Sigmoid colon (tissue), 7 donors: ENCODE measurements at places on chromosomes 2 and 18.

- DNase-seq: no peak
These were observed 50.1 kb downstream of the CD226 start for GRCh38 chr18:69897397-69898108.

DNA sequence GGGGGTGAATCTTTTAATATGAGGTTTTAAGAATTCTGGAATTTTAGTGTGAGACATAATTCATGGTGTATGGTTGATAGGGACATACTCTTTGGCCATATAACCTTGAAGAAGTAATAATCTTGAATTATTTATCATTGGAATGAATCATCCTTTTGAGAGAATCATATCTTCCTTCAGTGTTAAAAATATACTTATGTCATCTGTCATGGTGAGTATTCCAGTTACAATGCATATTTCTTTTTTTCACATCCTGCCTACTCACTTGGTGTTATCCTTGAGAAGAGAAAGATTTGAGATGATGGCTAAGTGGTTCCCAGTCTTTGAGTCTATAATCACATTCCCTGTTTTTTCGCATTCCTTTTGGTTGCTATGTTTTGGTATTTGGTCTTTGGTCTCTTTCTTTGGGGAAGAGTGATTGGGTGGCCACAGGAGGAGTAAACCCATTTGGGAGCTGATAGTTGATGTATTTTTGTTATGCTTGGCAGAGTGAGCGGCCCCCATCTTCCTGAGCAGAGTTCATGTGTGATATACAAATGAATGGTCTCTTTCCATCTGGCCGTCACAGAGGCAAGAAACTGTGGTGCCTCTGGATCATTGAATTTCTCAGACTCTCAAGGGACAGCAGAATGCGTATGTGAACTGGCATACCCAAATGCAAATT, 21.6 kb downstream of the ASAP2 start:
- DNase-seq: no peak

GRCh38 chr2:30732876-30733275, 74.4 kb downstream of the CAPN13 start:
- peak; percentile 56 for DNase-seq

DNA sequence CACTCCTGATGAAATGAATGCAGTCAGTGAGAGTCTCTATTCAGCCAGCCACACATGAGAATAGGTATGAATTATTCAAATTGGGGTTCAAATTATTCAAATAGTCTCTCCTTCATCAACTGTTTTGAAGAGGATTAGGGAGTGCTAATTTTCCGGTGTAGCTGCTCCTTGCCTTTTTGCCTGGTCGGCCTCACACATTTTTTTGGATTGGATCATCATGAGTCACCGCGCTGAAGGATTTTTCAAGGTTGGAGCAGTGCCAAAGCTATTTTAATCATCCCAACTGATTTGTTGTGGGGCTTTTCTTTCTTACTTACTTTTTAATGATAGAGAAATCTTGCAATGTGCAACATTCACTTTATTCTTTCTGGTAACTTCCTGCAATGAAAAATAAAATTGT, 2.4 kb upstream of the DTNA start:
- DNase-seq: peak; percentile 81

GRCh38 chr18:34153711-34154110, 71.0 kb downstream of the NOL4 start:
- no peak for DNase-seq

DNA sequence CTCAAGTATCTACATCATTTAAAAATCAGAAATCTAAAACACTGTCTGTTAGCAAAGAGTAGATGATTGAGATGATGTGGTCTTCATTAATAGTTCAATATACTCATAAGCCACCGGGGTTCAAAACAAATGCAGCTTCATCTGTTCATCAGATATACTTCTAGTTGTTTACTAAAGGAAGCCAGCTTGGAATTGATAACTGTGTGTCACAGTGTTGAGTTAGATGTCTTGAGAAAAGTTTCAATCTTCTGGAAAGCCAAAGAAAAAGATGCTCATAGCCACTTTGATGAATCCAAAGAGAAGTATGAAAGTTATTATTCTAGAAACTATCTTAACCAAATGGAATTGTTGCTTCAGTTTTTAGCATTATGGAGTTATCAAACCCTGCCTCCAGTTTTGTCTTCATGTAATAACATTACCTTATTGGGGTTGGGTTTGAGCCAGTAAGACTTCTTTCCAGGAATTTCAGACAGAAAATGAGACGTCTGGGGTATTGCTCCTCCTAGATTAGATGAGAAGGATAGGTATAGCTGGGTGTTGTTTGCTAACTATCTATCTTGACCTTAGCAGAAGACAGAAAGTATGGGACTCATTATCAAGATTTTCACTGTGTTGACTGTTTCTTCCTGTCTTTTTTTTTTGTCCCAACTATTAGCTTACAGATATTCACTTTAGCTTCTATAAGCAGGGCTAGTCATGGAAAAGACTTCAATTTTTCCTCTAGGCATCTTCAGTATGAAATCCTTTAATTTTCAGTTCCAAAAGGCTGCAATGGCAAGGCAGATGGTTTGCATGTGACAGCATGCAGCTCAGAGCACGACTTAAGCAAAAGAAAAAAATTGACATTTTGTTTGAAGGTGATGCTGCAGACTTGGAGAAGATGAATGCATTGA, 66.5 kb downstream of the LNPK start:
- DNase-seq: no peak

DNA sequence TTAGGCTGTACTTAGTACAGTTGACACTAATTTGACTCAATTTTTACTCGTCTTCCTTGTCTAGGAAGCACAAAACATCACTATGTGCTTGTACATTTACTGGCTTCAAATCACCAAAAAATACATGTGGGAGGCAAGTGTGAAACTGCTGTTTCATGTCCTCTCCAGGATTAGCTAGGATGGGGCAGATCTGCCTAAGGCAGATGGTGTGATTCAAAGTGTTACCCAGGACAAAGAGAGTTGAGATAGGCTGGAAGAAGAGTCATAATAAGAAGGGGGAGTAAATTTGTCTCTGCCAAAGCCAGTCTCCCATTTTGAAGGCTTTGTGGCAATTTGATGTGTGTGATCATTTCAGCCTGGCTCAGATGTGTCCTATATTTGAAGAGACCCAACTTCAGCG, 821.6 kb upstream of the ZEB2 start:
- no peak for DNase-seq

DNA sequence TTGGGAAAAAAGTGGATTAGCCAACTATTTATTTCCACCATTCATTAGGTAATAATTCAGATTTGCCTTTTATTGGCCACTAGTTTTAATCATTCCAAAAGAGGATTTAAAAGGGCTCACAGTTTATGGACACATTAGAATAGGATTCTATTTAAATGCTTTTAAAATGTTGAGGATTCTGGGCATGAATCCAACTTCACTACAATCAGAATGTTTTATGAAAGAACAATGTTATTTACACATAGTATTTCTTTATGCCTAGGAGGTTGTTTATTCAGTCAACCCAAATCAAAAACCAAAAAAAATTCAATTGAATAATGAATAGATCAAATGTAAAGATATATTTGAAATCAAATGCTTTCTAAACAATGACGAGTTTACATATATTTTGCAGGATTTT, 232.2 kb downstream of the GULP1 start:
- DNase-seq: no peak

DNA sequence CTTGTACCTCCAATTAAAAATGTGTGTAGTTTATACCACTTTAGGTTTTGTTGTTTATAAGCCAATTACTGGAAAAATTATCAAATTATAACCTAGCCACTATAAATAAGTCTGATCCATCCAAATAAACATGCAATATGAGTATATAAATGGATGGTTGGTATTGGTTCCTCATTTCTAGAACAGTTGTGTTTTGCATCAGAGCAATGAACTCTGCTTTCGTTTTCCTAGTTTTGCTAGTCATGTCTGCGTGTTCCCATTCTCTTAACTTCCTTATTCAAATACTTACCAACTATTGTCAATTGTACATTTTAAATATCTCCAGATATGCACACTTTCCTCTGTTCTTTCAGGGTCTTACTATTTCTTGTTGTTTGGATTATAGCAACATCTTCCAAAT, 641.7 kb downstream of the NR4A2 start:
- DNase-seq: no peak

DNA sequence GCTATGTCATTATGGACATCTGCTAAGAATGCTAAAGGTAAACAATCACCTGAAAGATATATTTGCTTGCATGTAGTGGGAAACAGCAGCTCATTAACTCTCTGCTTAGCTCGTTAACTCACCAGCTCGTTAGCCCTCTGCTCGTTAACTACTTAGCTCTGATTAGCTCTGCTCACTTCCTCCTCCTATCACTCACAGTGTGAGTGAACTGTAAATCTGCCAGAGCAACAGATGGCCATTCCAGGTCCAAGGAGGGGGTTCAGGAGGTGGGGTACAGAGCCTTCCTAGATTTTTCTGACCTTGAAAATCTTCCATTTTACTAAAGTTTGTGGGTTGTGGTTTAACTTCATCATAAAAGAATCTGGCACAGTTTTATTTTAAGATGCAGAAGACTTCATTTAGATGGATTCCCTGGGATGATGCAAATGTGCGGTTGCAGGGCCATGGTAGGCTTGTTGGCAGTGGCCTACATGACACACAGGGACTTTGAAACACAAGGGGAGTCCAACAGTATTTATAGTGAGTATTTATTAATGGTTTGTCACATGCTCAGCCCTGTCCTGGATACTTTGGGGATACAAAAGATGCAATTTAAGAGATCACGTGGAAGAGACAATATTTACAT, 1633.7 kb upstream of the CELF4 start:
- no peak for DNase-seq

DNA sequence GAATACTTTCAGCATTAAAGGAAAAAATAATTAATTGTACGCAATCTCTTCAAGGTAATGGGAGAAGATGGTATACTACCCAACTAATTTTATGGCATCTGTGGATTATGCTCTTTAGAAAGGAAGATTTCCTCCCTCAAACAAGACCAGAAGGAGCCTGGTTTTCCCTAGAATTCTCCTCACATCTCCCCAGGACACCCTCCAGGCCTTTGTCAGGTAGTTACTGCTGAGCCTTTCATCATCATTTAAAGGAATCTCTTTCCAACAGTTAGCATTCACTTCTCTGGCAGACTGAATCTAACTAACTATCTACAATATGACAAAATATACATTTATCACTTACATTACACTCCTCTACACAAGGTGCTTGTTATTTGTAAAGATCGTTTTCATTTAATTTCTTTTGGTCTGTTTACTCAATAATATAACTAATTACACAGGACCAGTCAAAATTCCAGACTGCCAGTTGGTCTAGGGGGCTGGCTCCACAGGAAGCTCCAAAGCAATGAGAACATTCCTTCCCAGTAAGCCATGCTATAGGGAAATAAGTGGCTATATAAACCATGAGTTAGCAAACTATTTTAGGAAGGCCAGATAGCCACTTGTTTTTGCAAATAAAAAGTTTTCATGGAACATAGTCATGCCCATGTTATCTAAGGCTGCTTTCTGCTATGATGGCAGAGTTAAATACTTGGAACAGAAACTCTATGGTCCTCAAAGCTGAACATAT, 19.1 kb downstream of the ZNF24 start:
- no peak for DNase-seq

DNA sequence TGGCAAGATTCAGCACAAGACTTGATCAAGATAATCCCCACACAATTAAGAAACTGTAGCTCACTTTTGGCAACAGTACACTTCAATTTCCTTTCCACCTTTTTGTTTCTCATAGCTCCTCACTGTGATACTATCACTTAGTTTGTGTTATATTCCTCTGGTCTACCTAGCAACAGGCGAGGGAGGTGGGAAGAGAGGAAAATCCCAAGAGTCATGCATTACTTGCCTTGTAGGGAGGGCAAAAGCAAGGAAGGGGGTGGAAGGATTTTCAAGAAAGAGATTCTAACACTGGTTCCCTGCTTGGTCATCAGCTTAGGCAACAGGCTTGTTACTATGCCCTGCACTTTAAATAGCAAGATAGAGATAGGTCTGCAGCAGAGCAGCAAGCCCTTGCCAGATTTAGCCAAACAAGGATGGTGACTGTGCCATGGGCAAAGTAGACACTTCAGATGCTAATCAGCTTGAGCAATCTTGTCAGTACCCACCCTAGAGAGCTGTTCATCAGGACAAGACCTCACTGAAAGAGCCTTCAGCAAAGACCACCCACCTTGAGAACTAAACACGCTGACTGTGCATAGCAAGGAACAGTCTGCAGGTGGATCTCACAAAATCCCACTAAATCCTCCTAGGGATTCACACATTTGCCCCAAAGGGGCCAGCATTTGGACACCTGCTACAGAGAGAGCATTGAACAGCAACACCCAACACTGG, 134.6 kb downstream of the MBD2 start:
- DNase-seq: no peak

GRCh38 chr2:198546122-198546521, 741.7 kb downstream of the PLCL1 start:
- DNase-seq: no peak

DNA sequence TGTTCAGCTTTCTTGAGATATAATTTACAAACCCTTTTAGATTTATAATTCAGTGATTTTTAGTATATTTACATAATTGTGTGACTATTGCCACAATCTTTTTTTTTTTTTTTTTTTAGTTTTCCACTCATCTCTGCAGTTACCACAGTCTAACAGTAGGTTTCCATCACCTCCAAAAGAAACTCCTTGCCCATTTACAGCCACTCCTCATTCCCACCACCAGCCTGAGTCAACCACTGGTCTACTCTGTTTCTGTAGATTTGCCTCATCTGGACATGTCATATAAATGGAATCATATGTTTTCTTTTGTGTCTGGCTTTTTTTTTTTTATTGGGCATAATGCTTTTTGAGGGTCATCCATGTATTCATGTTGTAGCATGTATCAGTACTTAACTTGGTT, 16.1 kb downstream of the MTX2 start:
- no peak for DNase-seq

- no peak for DNase-seq
These were observed 673.1 kb downstream of the LRRTM4 start for GRCh38 chr2:76849086-76849485.

DNA sequence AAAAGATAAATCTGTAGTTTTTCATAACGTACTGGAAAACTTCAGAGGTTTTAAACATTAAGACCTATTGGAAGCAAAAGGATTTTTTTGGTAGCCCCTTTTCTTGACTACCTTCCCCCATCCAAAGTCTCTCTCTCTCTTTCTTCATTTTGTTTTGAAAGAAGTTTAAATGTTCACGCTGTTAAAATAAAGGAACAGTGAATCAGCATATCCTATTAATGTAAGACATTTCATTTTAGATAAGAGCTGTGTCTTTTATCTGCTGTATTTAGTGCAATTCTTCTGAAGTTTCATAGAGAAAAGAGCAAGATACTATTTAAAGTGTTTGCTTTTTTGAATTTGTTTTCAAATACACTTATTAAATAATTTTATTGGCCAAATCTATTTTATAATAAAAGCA, 205.5 kb upstream of the POU3F3 start:
- no peak for DNase-seq
